Stimulated activated CD4-positive, alpha-beta T cell treated with anti-CD3 and anti-CD28 coated beads, Interleukin-1b, Interleukin-23, amount 100 ng/mL, for 48 hours (primary cell): ENCODE measurements at places on chromosomes 4 and X.

- no peak for DNase-seq
Observed at GRCh38 chr4:164210377-164210776, 543.6 kb upstream of the SMIM31 start.

DNA sequence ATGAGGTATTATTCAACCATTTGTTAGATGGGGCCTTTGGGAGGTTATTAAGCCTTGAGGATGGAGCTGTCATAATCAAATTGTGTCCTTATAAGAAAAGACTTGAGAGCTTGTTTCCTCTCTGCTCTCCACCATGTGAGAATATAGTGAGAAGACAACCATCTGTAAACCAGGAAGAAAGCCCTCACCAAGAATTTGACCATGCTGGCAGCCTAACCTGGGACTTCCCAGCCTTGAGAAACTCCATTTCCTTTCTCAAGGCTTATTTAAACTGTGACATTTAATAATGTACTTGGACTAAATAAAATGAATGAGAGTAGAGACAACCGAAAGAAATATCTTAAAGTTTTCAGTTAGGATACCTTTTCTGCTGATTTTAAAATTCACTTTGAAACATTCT is 83.7 kb upstream of the GC start:
- no peak for DNase-seq

DNA sequence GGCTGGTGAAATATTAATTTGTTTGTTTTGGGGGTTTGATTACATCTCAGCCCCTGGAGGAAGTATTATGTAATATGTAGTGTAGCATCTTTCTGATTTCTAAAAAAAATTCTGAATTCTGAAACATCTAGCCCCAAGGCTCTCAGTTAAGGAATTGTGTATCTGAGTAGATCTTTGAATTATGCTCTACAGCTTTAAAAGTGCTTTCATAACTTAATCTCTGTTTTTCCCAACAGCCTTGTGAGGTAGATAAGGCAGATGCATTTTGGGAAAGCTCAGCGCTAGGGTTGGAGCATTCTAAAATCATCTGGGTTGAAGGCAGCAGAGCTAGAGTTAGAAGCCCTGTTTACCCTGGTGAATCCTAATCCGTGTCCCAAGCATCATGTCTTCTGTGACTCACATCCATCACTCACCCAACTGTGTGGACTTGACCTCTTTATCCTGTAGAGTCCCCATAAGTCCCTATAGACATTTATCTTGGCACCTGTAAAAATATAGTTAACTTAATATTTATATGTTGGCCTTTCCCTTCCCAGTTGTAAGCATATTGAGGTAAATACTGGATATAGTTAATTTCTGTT is 49.8 kb downstream of the FNIP2 start:
- DNase-seq, result no peak

DNA sequence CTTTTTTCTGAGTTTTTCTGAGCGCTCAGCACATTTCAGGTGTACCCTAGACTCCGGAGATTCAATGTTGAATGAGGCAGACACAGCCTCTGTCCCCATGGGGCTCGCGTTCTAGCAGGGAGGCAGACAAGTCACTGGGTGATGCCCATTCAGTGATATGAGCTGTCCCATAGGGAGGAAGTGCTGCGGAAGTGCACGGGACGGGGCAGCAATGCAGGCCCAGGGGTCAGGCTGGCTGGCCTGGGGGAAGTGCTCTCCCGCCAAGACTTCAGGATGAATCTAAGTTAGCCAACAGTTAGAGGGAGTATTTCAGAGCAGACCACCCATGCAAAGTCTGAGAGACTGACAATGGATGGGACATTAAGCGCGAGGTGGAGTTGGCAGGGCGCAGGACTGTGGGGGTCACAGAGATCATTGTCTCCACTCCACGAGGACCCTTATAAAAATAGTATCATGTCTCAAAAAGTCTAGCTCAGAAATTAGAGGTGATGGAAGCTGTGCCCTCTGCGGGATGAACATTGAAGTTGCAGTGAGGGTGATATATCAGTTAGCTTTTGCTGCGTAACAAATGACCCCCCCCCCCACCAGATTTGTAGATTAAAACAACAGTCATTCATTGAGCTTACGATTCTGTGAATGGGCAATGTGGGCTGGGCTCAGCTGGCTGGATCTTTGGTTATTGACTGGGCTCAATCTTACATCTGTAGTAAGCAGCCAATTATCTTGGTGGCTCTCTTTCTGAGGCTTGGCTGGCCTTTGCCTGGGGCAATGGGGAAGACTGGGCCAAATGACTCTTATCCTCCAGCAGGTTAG is 16.4 kb downstream of the PSAPL1 start:
- DNase-seq, result no peak

- no peak for DNase-seq
Observed at GRCh38 chr4:85793233-85793585, 318.3 kb downstream of the ARHGAP24 start.

GRCh38 chr4:83569987-83570386 is 34.1 kb downstream of the GPAT3 start:
- no peak for DNase-seq

- no peak for DNase-seq
Observed at GRCh38 chr4:70713453-70714078, 8.2 kb upstream of the RUFY3 start.

GRCh38 chr4:187685247-187685646 is 310.3 kb upstream of the ZFP42 start:
- no peak for DNase-seq

- no peak for DNase-seq
Observed at GRCh38 chrX:53077207-53078197, 4.7 kb upstream of the TSPYL2 start.

- no peak for DNase-seq
Observed at GRCh38 chr4:1244081-1244977, 4.6 kb downstream of the CTBP1 start.

DNA sequence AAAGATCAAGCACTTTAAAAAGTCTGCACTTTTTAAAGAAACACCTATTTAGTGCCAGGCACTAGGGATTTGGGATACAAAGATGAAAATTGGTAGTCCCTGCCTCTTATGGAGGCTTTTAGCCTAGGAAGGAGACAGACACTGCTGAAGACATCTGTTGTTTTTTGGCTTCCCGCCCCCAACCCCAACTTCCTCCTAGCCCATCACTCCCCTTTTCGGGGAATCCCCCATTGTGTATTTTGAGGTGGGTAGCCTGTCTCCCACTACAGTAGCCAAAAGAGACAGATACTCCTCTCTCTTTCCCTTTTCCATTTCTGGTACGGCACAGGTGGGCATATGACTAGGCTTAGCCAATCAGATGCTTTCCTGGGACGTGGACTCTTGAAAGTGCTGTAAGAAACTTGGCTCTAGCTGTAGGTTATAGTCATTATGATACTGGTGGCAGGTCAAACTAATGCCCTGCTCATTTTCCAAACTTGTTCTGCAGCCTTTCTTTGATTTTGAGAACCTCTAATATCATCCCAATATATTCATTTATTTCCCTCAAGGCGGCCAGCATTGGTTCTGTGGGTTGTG is 194.6 kb upstream of the RBPJ start:
- DNase-seq, result no peak

DNA sequence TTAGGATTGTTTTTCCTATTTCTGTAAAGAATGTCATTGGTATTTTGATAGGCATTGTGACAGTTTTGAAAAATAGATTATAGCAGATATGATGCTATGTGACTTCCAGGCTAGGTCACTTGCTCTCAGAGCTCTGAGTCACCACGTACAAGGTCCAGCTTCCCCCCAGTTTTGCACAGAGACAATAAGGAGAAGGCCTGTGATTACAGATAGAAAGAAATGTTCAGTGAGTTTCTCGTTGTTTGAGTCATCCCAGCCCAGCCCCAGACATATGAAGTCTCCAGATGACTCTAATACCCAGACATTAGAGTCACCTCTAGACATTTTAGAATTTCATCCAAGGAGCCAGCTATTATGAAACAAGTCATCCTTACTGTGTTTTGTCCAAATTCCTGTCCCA is 57.2 kb downstream of the MFAP3L start:
- no peak for DNase-seq

DNA sequence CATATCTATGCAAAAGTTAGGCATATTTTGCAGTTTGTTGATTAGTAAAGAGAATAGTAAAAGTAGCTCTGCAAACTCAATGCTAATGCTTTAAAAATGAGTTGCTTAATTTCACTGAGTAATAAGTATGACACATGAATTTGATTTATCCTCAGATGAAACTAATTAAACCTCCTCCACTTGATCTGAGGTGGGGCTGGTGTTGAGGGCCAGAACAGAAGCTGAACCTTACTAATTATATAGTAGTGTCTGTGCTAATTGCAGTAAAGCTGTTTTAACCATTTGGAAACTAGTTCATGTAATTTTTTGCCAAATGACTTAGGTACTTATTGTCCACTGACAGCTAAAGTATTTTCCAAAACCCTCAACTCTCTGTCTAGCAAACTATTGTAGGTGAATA is 7.7 kb upstream of the PGAM4 start:
- no peak for DNase-seq

GRCh38 chr4:116515959-116516358 is 569.4 kb downstream of the TRAM1L1 start:
- no peak for DNase-seq

- DNase-seq, result no peak
Observed at GRCh38 chrX:39930786-39931528, 166.8 kb downstream of the BCOR start.

GRCh38 chrX:70386235-70386634 is 36.9 kb upstream of the GDPD2 start:
- DNase-seq, result no peak

DNA sequence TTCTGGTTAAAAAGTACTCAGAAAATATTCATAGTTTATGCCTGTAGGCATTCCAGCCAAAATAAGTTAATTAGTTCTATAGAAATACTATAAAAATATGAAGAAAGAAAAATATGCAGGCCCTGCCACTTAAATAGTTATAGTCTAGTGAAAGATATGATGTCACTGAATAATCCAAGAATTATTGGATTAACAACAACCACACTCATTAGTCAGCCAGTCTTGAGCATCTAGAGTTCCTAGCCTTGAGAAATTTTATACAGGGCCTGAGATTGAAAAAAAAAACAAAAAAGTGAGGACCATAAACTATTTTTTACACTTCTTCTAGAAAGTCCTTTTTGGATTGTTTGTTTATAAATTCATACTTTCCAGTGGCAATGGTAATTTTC is 823.0 kb downstream of the FAT4 start:
- DNase-seq, result no peak

- DNase-seq, result no peak
Observed at GRCh38 chr4:148253768-148254167, 188.4 kb downstream of the NR3C2 start.

GRCh38 chrX:123803331-123803983 is 56.4 kb upstream of the XIAP start:
- DNase-seq, result peak; percentile 3

- no peak for DNase-seq
Observed at GRCh38 chr4:88166608-88167007, 8.2 kb upstream of the ABCG2 start.

- peak; percentile 24 for DNase-seq
Observed at GRCh38 chr4:80266253-80266901, at the start of gene FGF5. Gene FGF5 (plus strand): TSS chr4:80266664. CDS start chr4:80266825, 161 bp downstream.

DNA sequence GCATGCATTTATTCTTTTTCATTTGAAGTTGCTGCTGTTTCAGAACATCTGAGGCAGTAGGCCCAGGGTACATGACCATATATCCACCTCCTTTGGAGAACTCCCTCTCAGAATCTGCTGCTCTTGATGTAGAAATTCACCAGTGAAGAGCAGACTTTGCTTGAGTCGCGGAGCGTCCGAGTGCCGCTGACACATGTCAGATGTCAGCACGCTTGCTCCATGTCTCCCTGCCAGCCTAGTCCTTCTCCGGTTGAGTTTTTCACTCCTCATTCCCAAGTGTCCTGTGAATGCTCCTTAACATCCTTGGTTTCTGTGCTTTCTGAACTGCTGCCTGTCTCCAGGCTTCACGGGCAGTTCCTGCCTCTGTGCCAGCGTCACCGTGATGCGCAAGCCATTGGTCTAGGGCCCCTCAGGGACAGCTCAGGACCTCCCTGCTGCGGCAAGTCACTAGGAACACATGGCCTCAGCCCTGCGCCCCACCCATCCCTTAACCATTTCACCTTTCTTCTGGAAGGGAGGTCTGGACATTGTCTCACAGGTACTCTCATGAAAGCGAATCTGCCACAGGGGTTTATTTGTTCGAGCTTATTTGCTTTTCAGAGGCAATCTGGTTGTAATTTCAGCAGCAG is 93.1 kb upstream of the RBPJ start:
- DNase-seq, result no peak

DNA sequence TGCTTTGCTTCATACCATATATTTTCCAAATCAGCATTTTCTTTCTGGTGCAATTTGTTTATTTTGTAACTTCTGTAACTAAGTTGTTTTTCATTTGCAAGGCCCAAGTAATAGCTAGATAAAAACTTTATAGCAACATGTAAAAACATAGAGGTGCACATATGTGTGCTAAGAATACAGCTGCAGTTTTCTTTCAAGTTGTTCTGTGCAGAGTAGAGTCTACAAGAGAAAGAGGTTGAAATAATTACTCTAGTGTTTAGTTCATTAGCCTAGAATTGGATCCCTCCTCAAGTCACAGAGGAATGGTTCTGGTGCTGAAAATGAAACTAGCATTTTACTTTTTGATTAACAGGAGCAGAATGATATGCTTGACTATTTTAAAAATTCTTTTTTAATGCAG is 32.2 kb upstream of the PDLIM5 start:
- DNase-seq, result no peak

GRCh38 chr4:87180767-87181166 is 39.7 kb downstream of the KLHL8 start:
- DNase-seq, result no peak

DNA sequence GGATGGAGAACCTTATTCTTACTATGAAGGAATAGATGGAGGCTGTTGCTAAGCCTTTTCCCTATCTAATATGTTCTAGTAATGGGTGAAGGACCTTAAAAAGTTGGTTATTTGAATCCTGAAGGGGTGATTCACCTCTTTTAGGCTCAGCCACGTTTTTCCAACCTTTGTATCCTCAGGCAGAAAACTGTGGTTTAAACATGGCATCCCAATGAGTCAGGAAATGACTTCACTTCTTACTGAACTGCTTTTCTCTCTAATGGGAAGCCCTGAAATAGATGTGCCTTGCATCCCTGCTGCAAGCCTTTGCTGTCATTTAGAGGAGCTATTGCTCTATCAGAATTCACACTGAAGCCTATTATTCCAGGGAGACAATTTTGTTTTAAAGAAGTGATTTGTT is 191.0 kb upstream of the ARX start:
- DNase-seq, result no peak

GRCh38 chrX:55451626-55451989 is 319 bp upstream of the MAGEH1 start:
- no peak for DNase-seq

GRCh38 chr4:85499573-85499972 is 24.6 kb downstream of the ARHGAP24 start:
- DNase-seq, result no peak

DNA sequence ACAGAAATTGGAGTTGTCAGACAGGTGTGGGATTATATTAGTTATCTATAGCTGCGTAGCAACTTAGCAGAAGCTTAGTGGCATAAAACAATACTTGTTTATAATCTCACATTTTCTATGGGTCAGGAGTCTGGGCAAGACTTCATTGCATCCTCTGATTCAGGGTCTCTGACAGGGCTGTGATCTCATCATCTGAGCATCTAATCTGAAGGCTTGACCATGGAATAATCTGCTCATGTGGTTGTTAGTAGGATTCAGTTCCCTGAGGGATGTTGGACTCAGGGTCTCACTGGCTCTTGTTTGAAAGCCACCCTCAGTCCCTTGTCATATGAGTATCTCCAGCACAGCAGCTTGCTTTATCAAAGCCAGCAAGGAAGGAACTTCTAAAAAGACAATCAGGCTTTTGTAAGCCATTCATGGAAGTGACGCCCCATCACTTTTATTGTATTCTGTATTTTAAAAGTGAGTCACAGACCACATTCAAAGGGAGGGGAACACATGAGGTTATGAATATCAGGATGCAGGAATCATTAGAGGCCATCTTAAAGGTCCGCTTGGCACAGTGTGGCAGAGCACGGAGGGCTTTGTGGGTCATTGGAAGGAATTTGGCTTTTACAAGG is 37.2 kb upstream of the FAM9B start:
- no peak for DNase-seq
